ENCODE measurements at places on chromosomes 1 and 21.
A peak's percentile ranks its signal among the peaks of the same experiment; 100 is the strongest.

- no peak for DNase-seq
These were observed 84.1 kb downstream of the TAS1R2 start for GRCh38 chr1:18775341-18775740.

DNA sequence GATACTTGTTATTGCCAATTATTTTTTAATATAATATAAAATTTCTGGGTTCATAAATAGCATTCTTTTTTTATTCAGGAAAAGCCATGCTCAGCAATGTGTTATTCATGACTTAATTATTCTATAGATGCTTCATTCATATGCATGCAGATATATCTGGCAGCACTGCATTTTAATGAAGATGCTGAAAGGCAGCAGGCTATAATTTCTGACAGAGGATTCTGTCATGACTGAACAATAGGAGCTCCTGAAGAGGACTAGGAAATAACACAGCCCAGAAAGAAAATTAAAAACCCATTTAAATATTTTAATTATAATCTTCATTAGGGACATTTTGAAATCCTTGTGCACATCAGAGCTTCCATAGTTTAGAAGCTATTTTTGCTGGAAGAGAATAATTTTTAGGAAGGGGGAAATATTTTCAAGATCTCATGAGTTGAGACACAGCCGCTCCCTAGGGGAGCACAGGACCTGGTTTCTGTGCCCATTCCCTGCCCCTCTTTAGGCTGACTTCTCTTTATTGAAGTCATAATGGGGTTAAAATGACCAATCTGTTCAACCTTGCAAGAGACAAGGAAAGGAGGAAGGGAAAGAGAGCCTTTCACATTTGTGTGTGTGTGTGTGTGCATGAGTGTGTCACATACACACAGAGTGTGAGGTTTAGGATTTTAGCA is 83.9 kb downstream of the RPE65 start:
- DNase-seq = no peak

GRCh38 chr1:167165948-167166689 is 54.6 kb upstream of the POU2F1 start:
- peak; percentile 36 for DNase-seq

- DNase-seq = no peak
These were observed 5.6 kb downstream of the FCMR start for GRCh38 chr1:206916000-206916709.

- DNase-seq = no peak
These were observed 18.3 kb upstream of the TLR5 start for GRCh38 chr1:223161321-223161720.

DNA sequence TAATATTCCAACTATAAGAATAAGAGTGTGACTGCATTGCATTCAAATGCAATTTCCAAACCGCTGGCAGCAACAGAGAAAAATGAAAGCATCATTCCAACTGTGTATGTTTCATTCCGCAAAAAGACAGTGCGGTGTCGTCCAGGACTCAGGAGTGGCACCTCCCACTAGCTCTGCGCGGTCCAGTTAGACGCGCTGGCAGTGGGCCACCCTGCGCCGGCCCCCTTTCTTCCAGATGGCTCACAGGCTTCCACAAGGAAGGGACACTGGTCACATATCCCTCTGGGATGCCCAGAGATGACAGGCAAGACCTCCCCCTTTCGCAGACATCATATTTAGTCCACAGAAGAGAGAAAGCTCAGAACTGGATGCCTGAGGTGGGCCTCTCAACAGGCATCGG is 11.9 kb downstream of the WRAP73 start:
- no peak for DNase-seq

- DNase-seq = no peak
These were observed 420.9 kb downstream of the COL11A1 start for GRCh38 chr1:102687383-102687782.

GRCh38 chr1:184189361-184189760 is 137.8 kb downstream of the TSEN15 start:
- DNase-seq = peak; percentile 7
